Hippocampal formation (tissue), 2 donors: ENCODE measurements at places on chromosomes 12 and 14.
A peak's percentile ranks its signal among the peaks of the same experiment; 100 is the strongest.

DNA sequence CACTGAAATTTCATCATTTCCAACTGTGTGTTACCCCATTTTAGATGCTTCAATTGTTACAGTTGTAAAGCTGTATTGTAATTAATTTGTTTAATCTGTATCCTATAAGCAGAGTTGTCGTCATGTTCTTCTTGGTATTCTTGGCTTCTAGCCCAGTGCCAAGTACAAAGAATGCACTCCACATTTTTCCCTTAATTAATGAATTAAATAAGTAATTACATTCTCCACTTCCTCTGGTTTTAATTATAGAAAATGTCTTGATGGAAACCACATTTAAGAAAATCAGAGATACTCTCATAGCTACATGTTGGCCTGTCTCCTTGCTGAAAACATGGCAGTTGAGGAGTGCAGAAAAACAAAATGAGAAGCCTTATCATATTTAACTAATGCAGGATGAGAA, 746 bp downstream of the DNAI7 start:
- peak; percentile 13 for DNase-seq

DNA sequence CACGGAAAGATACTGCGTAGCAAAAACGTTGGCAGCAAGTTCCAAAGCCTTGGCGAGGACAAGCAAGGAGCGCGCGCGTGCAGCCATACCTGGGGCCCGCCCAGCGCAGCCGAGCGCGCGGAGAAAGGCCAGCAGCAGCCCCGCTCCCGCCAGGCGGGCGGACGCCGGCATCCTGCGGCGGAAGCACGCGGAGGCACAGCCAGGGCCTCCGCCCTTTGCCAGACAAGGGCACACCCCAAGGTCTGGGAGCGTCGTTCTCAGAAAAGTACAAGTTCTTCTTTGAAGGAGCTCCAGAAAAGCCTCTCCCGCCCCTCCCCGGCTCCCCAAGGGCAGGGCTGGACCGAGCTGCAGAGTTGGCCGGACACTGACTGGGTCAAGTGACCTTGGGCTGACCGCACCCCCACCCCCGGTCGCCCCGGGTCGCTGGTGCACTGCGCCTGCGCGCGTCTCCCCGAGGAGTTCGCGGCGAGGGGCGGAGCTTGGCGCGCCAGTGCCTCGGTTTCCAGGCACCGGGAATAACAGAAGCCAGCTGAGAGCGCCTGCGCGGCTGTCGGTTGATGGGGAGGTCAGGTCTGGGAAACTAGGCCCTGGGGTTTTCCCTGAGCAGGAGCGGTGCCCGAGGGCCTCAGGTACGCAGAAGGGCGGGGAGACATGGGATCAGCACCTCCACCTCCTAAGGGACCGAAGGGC, at the start of gene ZC2HC1C:
TSS of gene ZC2HC1C (plus strand) at position 521 of the 690 bp plus-strand sequence. CDS start 933 bp downstream, outside the sequence.
- peak; percentile 84 for DNase-seq

- DNase-seq = no peak
Measured at GRCh38 chr14:28754209-28754985, 12.2 kb upstream of the FOXG1 start.

GRCh38 chr14:32014057-32014456, 63.0 kb upstream of the ARHGAP5 start:
- DNase-seq = no peak

GRCh38 chr14:65131301-65131701, 29.0 kb upstream of the MAX start:
- no peak for DNase-seq

- DNase-seq = no peak
Measured at GRCh38 chr12:7130701-7131501, 730 bp downstream of the CLSTN3 start.

- DNase-seq = no peak
Measured at GRCh38 chr12:55001198-55001868, 16.8 kb upstream of the TESPA1 start.

DNA sequence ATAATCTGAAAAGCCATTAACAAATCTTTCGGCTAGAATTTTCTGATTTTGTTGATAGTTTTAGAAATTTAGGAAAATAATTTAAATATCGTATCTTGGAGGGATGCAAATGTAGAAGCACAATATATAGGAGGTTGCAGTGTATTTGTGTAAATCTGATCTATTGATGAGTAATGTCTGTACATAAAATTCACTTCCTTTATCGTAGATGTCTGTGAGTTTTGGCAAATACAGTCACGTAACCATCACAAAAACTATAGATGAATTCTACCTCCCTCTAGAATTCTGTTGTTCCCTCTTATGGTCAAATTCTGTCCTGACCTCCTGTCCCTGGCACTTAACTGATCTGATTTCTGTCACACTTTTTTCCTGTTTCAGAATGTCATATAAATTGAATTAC, 151.8 kb downstream of the FUT8 start:
- no peak for DNase-seq

- no peak for DNase-seq
Measured at GRCh38 chr14:64910847-64911495, 3.3 kb upstream of the CHURC1 start.

DNA sequence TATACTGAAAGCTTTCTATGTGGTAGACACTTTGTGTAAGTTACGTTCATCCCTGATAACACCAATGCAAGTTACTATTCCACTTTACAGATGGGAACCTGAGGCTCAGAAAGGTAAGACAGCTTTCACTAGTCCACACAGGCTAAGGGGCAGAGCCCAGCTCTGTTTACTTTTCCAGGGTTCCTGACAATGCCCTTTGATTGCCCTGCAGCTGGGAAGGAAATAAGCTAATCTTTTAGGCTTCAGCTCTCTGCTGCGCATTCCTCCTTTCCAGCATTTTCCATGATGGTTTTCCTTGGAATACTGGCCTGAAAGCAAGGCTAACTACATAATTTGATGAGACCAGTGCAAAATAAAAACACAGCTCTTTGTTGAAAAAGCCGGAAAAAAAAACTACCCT, 185.7 kb upstream of the BTG1 start:
- no peak for DNase-seq

- no peak for DNase-seq
Measured at GRCh38 chr14:59160506-59160905, 28.0 kb upstream of the DAAM1 start.

- DNase-seq = no peak
Measured at GRCh38 chr12:6206327-6206726, 6.1 kb downstream of the CD9 start.

- no peak for DNase-seq
Measured at GRCh38 chr12:74945771-74946198, 263.9 kb downstream of the KCNC2 start.

GRCh38 chr14:74141703-74142102, 56.9 kb downstream of the LIN52 start:
- no peak for DNase-seq

GRCh38 chr14:22802860-22803686, 12.2 kb downstream of the SLC7A7 start:
- DNase-seq = no peak

- no peak for DNase-seq
Measured at GRCh38 chr12:43937947-43938346, 102.1 kb downstream of the TMEM117 start.

DNA sequence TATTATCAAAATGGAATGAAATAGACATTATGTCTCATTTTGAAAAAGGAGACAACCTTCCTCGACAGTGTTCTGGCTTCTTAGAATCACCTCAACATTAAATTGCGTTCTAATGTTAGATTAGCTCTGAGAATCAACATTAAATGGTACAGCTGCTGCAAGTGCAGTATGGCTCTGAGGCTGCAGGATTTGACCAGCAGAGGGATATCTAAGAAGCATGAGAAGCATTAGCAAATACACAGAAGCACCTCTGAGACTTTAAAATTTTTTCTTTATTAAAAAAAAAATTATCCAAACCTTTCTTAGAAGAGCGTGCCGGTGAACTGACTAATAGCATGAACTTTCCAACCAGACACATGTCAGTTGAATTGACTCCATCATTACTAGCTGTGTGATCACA, 253.4 kb upstream of the LRIG3 start:
- no peak for DNase-seq

- DNase-seq = no peak
Measured at GRCh38 chr12:102911320-102911719, 5.7 kb downstream of the PAH start.

- DNase-seq = peak; percentile 91
Measured at GRCh38 chr12:98503592-98504367, 11.6 kb upstream of the TMPO start.

DNA sequence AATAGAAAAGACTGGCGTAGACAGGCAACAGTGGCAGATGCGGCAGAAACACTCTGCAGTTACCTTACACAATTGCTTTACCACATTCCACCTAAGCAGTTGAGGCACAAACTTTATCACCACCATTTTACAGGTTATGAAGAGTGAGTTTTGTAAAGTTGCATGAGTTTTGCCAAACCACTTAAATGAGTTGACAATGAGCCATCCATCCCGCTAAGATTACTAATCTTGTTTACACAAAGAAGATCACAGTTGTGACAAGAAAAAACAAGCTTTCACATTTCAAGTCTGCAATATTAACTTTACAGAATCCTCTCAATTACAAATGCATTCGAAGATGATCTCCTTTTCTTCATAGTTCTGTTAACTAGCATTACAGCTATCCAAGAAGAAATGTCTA, 1.8 kb downstream of the TMCC3 start:
- DNase-seq = no peak

DNA sequence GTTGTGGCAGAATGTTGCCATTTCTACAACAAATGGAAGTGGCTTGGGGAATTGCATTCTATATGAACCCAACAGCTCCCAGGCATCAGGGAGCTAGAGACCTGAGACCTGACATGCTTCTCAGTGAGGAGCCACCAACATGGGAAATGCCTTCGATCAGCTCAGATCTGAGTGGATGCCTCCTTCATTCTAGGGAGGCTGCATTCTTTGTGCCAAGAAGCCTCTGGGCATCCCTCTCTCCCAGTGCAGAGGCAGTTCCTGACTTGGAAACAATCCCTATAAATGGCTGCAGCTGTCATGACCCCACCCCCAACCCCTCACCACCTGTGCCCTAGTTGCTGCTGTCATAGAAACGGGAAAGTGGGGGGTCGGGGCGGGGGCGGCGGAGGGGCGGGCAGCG, 196.3 kb downstream of the PPM1H start:
- DNase-seq = no peak

DNA sequence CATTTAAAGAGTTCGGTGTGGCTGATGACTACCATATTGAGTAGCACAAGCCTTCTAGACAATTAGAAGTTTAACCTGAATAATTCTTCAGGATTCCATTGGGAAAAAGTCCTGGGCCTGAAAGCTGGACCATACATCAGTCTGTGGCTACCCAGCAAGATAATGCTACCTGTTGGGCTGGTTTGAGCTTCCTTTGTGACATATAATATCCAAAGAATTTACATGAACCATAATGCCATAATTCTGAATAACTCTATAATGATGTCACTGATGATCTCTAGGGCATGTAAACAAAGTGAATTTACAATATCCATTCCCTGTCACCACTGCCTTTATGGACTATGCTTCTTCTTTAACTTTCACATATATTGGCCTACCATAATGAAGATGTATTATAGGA, 3.8 kb upstream of the YBX3 start:
- DNase-seq = no peak

- DNase-seq = no peak
Measured at GRCh38 chr14:66939409-66939808, 249.8 kb upstream of the GARIN2 start.

GRCh38 chr14:92560106-92560865, 46.7 kb downstream of the RIN3 start:
- no peak for DNase-seq

- DNase-seq = no peak
Measured at GRCh38 chr14:61494018-61494417, 172.6 kb downstream of the PRKCH start.

- no peak for DNase-seq
Measured at GRCh38 chr14:55518391-55518790, 61.6 kb upstream of the KTN1 start.

DNA sequence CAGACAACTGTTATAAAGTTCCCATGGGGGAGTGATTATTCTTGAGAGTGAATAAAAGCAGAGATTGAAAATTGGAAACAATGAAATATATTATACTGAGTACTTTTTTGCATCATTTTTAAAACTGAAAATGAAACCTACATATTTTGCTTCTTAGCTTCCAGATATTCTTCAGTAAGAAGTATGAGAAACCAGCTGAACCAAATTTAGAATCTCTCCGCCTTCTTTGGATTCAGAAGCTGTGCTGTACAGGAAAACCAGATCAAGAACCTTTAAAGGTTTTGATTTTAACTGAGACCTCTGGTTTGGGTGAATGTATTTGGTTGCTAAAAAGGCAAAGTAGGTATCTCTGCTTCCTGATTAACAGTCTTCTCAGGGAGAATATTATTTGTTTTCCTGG, 109.4 kb downstream of the AKAP6 start:
- DNase-seq = no peak

GRCh38 chr14:93456356-93456755, 25.6 kb downstream of the UNC79 start:
- DNase-seq = no peak

DNA sequence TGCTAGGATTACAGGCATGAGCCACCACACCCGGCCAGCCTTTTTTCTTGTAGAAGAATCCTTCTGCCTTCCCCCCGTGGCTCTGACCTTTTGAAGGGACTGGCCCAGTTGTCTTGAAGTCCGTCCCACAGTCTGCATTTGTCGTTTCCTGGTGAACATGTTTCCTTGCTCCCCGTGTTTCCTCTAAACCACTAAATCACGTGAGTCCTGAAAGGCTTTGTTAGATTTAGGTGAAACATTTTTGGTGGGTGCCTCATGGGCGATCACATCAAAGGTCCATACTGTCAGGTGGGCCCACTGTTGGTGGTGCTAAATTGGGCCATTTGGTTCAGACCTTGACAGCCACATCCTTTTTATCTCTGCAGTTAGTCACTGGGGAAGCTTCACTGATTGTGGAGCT, 26.3 kb downstream of the MLXIP start:
- no peak for DNase-seq

- DNase-seq = no peak
Measured at GRCh38 chr12:72031066-72031465, 92.4 kb downstream of the TPH2 start.

GRCh38 chr14:58274881-58275280, 23.5 kb upstream of the ARID4A start:
- DNase-seq = no peak

- no peak for DNase-seq
Measured at GRCh38 chr12:119052001-119052400, 70.7 kb downstream of the SRRM4 start.

- DNase-seq = no peak
Measured at GRCh38 chr12:112759786-112760185, 31.8 kb upstream of the RPH3A start.
